Chondrocyte (in vitro differentiated cells): ENCODE measurements at places on chromosomes 6 and 20. TPM values are rescaled to one million over a fixed set of nuclear protein-coding genes. Genes with fewer than 3 reads are reported as not detected.

LTA gene
- total RNA-seq, result not detected in 3 replicates

ULBP1 gene
- total RNA-seq, result 2.8 to 29.8 TPM (median 29.8 TPM) in 3 replicates

DNA sequence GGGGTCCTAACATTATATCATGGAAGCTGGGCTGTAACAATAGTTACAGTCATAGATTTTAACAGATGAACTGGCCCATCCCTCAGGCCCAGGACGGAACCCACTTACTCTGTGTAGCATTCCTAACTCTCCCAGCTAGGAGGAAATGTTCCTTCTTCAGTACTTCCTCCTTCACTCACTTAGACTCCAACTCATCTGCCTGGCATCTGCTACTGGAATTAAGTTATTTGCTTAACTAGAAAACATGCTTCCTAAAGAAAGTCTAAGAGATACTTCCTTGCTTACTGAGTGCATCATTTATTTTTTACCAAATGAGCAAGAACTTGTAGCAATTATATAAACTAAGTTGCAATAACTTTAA lies 20.5 kb downstream of the GCLC start:
- DNase-seq, result no peak

DNA sequence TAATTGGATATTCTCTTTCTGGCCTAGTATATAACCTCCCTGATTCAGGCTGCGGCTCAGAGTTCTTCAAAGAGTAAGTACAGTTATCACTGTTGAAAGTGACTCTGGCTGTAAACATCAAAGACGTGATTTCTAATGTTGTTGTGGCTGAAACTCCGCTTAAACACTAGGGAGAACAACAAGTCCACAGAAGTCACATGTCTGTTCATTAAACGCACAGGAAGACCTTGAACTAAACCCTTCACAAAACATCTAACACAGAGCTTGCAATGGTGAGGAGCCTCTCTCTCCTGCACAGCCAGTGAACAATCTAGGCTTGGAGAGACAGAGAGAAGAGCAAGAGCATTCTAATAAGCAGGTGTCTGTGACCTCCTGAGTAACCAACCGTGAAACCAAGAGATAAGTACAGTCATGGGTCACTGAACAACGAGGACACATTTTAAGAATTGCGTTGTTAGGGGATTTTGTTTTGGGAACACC lies 249.3 kb downstream of the PRKN start:
- DNase-seq, result no peak

DNA sequence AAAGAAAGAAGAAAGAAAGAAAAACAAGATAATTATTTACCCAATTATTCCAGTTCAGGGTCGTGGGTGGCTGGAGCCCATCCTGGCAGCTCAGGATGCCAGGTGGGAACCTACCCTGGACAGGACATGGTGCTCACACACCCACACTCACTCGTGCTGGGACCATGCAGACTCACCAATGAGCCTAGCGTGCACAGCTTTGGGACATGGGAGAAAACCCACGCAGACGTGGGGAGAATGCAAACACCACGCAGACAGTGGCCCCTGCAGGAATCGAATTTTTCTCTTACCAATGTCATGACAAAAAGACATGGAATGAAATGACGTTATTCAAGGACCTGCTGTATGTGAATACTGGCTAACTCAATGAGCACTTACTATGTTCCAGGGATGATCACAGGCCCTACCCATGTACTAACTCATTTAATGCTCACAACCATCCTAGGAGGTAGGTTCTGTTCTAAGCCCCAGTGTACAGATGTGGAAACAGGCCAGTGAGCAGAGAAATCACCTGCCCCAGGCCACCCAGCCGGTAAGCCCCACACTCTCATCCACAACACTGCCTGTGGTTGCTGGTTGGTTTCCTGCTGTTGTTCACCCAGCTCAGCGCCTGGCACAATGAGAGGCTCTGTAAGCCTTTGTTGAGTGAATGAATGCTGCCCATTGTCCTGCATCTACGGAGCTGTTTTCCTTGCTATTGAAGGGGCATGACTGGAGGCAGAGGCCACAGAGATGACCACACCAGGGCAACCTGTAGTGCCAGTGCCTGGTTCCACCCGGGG lies 6.8 kb upstream of the PI16 start:
- DNase-seq, result peak; percentile 37

DNA sequence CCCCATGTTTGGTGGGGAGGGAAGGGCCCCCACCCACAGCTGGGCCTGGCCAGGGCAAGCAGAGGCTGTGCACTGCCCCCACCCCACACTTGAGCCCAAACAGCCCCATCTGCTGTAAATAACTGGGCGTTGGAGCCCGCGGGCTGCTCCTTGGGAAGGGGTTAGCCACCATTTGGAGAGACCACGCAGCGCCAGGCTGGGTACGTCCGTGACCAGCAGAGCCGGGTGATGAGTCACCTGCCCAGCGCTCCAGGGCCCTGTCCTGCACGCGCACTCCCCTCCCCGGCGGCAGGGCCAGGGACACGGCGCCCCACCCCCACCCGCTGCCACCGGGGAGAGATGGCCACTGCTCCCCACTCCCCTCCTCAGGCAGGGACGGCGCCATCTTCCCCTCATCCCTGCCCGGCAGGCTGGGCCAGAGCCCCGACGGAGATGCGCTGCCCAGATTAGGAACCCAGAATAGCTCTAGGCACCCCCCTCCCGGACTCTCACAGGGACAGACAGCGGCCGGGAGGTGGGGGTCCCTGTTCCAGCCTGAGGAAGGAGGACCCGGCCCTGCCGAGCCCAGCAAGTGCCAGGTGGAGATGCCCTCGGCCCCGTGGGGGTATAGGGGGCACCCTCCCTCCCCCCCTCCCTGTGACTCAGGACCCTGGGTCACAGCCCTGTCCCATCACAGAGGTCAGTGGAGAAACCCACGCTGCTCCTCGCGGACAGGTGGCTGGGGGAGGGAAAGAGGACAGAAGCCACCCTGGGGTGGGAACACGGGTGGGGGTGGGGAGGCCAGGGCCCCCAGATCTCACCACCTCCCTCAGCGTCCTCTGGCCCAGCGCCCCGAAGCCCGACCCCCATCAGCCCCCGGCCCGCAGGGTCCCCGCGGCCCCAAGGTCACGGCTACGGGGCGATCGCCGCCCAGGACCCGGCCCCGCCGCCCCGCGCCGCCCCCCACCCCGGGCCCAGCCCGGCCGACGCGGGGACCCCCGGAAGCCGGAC lies 642 bp downstream of the EEF1A2 start:
- DNase-seq, result peak; percentile 68

GRCh38 chr20:50446351-50447101 lies 63.7 kb upstream of the PTPN1 start:
- DNase-seq, result no peak

GRCh38 chr20:32278199-32278643 lies 770 bp downstream of the KIF3B start:
- no peak for DNase-seq

DNA sequence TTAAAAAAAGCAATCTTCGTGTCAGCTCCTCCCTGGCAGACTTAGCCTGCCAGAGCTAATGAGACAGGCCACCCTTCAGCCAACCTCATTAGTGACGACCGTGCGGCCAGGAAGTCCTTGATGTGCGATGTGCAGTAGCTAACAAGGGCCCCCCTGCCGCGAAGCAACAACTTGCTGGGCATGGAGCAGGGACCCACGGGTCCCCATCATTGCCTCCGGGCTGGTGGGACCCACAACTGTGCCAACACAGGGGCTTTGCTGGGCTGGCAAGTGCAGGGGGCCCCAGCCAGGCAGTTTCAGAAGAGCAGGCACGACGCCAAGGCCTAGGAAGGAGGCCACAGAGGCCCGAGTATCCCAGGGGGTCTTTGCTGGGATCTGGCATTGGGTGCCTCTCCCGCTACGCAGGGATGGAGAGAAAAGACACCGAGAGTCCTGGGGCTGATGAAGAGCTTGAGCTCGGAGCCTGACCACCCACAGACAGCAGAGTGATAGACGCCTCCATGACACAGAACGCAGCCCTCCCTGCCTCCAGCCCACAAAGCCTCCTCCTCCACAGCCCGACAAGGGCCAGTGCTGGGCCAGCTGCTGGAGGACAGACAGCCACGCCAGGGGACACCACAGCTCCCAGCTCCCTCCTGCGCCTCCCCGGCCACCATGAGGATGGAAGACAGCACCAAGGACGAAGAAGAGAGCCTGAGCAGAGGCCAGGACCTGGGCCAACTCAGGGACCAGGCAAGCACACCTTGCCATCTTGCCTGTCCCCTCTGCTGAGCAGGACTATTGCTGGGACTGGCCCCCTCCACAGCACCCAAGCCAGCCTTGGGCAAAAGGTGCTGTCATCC lies 96.6 kb downstream of the YTHDF1 start:
- DNase-seq, result peak; percentile 88

DNA sequence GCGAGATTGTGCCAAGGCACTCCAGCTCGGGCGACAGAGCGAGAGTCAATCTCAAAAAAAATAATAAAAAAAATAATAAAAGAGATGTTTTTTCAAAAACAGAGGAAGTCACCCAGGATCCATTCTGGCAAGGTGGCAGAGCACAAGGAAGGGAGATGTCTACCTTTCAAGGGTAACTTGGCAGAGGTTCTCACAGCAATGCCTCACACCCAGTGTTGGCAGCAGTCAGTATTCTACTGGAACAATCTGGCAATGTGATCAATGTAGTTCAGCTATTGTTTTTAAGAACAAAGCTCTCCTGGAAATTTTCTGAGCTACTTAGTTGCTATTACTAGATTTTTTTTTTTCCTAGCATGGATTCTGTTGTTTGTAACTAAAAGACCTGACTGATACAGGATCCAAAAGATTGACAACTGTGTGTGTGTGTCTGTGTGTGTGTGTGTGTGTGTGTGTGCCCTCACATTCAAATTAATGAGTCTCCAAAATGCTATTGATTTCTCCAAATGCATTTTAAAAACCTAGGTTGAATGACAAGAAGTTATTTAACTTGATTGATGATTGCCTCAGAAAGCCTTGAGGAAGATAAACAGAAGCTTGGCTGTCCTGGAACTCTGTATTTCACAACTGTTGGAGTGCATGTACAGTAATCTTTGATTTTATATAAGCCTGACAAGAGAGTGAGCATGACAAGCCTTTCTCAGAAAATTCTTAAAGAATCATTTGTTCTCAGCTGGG lies 114.1 kb upstream of the RREB1 start:
- DNase-seq, result no peak

DNA sequence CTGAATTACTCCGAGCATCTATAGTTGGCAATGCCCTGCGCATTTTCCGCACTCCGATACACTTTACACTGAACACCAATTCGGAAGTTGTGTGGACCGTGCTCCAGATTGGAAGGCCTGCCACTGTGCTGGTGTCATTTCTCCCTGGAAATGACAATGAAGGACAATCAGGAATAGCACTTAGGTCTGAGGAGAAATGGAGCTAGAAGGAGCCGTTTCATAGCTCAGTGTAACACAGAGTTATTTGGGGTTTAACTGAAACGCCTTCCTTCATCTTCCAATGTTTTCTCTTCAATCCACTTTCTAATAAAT lies 501 bp upstream of the PLA2G7 start:
- DNase-seq, result no peak

OPRL1 gene
- 3.2 to 4.6 TPM (median 3.5 TPM) in 3 replicates for total RNA-seq

DNA sequence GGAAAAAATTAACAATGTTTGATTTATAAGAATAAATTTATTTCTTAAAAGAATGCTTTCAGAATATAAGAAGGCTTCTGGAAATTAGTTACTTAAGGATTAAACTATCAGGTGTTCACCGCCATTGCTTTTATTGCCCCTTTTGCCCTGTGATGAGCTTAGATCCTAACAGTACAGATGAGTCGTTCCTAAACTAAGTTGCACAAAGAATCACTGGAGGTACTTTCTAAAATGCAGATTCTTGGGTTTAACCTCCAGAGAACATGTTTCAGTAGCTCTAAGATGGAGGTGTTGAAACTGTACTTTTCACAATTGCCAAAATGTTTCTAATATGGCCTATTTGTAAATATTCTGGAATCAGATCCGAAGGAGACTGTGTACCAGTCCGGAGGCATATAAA lies 211.9 kb downstream of the GMDS start:
- no peak for DNase-seq

GRCh38 chr6:150456902-150457643 lies 88.3 kb downstream of the IYD start:
- no peak for DNase-seq

GRCh38 chr20:10306440-10307358 lies 88.1 kb downstream of the SNAP25 start:
- DNase-seq, result no peak

POU5F1 gene
- 1.2 to 1.6 TPM in 2 of 3 replicates, not detected in the other for total RNA-seq

DNA sequence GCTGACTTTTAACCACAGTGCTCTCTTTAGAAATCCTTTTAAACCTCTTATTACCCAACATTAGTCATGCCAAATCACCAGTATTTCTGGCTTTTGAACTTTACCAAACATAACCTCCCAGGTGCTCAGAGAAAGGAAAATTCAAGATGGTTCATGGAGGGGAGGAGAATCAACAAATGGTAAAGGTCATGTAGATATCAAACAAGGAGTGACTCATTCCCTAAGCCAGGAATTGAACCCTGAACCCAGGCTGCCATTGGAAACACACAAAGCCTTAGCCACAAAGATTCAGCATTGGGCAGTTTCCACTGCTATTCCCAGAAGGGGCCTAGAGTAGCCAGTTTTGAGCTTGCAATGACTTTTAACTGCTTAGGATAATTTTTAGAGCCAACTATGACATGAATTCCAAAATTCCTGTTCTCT lies 21.6 kb upstream of the ENTPD6 start:
- DNase-seq, result no peak

DNA sequence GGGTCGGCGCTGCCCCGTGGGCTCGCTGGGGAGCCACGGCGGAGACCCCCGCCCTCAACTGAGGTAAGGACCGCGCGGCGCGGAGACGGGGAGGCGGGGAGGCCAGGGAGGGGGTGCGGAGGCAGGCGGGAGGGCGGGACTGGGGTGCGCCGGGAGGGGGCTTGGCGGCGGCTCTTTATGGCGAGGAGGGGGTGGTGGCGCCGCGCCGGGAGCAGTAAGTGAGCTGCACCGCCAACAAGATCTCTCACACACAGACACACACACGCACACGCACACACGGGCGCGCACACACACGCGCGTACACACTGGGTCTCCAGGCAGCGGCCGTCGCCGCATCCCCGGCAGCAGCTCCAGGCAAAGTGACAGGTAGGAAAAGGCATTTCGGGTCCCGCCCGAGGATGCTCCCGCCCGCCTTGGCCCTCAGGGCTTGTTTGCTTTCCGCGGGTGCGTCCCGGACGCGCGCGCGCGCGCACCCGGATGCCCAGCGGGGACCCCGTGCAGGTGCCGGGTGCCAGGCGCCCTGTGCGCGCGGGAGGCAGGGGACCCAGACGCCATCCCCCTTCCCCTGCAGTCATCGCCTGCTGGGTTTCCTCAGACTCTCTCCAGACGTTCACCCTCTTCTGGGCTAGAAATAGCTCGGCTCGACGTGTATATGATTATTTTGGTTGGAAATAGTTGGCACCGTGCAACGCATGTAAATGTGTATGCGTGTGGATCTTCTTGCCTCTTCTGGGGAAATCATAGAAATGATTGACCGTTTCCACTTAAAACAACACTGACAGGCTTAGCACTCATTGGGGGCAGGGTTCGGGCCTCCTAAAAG lies at the start of gene PLCB4:
PLCB4 (plus strand) TSS at position 247 of the 823 bp plus-strand sequence. CDS start 238,728 bp downstream, outside the sequence.
- DNase-seq, result peak; percentile 94

DNA sequence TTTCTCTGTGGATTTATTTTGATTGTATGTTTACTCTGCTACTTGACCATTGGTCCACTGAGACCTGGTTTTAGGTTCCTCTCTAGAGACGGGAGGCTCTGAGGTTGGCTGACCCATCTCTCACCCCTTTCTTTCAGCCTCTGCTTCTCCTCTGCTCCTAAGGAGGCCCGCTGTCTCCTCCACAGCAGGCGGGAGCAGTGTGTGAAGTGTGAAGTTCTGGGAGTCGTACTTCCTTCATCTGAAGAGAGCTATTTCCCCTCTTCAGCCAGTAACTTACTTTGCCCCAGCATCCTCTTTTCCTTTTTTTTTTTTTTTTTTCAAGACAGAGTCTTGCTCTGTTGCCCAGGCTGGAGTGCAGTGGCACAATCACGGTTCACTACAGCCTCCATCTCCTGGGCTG lies 21.1 kb downstream of the PDRG1 start:
- peak; percentile 26 for DNase-seq
